Dermis blood vessel endothelial cell (primary cell): ENCODE measurements at places on chromosomes 6 and 20.

DNA sequence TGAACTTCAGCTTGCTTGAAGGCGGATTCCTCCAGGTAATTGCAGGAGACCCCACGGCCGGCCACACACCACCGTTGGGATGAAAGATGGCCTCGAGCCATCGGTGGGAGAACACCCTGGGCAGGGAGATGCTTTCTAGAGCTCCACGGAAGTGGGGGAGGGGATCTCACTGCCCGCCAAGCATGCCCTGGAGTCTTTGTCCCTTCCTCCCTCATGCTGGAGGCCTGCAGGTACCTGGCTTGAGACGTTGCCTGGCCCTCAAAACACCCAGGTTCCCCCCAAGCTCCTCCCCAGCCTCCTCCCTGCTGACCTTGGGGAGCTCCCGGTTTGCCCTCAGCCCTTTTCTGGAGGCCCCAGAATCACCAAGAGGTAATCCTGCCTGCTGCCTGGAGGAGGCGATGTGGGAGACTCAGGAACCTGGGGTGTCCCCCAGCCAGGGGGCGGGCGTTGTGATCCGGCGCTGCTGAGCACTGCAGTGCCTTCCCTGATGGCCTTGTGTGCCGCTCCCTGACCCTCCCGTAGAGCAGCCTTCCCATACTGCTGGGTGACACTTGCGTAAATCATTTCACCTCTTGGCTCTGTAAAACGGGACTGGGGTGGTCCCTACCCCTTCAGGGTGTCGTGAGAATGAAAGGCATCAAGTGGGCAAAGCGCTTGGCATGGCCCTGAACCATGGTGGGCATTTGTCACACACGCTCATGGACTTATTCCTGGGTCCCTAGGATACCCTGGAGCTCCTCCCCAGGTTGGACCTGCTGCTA, 91.4 kb downstream of the CEBPB start:
- no peak for DNase-seq

DNA sequence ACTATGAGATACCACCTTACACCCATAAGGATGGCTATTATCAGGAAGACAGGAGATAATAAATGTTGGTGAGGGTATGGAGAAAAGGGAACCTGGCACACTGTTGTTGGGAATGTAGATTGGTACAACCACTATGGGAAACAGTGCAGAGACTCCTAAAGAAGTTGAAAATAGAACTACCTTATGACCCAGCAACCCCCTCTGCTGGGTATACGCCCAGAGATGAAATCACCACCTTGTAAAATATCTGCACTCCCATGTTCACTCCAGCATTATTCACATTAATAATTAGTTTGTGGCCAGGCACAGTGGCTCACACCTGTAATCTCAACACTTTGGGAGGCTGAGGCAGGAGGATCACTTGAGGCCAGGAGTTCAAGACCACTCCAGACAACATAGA, 26.8 kb downstream of the ZBTB9 start:
- DNase-seq, result no peak

- peak; percentile 58 for DNase-seq
Measured at GRCh38 chr20:47949230-47949629, 163.9 kb upstream of the SULF2 start.

GRCh38 chr20:61328911-61329558, 77.0 kb downstream of the CDH4 start:
- no peak for DNase-seq

GRCh38 chr20:62483613-62484458, 8.0 kb upstream of the GATA5 start:
- DNase-seq, result no peak

DNA sequence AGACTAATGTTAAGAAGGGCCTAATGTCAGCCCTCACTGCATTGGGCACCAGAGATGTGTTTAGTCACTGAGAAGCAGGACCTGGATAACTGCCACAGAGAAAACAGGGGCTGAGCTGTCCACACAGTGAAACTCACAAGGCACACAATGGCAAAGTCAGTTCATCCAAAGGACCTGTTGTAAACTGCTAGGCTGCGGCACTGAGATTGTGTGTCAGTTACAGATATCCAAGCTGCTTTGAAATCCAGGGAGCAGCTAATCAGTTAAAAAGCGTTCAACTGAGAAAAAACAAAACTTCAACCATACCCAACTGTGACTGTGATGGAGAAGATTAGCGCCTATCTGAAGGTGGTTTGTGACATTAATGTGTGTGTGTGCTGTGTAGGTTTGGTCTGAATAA, 27.8 kb upstream of the TMEM14A start:
- no peak for DNase-seq

DNA sequence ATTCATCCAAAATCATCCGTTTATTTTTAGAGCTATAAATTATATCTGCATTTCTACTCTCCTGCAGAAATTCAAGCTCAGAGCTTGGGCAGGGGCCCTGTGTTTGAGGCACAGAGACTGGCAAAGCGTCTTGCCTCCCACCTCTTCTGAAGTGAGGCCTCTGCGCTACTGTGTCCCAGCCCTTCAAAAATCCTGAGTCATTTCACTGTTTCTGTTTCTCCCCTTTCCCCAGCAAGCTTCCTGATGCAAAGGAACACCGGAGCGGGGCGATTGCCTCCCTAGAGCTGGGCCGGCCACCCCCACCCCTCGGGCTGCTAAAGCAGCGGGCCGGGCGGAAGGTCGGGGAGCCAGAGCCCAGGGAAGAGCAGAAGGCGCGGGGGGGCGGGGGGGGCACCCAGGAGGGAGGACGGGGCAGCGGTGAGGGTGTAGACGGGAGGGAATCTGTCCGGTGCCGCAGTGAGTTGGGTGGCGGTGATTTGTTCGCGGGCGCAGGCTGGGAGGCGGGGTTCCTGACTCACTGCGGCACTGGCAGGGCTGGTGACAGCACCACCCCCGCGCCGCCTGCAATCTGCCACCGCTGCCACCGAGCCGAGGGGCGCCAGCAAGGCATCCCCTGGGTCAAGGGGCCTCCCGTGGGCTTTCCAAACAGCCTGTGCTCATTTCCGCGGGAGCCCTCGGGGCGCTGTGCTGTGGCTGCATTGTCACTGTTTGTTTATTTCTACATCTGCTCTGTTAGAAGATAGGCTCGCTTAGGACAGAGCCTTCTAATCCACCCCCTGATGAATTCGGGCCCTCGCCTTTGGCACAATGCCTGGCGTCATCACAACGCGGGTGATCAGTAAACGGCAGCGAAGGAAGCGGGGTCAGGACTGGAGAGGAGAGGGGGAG, 46.5 kb upstream of the SNAP25 start:
- DNase-seq, result peak; percentile 48

DNA sequence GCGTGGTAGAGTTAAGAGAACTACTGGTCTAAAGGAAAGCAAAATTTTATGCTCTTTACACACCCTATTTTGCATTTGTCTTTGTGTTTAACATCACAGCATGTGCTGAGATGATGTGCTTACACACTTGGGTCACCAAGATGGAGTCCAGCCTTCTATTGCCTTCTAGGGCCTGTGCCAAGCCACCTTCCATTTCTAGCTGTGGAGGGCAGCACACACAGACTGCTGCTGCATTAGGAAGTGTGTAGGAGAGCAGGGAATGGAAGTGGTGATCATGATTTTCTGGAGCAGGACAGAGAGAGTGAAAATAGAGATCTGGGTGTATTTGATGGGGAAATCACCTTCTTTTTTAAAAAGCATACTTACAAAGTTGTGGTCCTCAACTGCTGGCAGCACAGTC, 191.6 kb downstream of the SOX4 start:
- no peak for DNase-seq

- DNase-seq, result no peak
Measured at GRCh38 chr20:16647875-16648597, 74.8 kb upstream of the KIF16B start.

DNA sequence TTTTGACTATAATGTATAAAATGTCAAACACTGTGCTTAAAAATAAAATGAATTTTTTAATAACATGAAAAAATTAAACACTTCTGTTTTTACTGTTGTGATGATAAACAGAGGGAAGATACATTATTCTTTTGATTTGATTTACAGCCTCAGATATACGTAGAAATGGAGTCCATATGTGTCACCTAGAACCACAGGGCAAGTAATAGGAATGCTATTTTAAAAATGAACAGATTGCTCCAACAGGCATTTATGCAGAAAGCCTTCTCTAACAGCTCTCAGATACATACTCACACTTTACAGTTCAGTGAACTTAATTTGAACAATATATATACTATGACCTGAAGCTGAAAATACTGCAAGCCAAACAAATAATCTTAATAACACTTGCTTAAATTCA, 1551.0 kb downstream of the GRIK2 start:
- no peak for DNase-seq

DNA sequence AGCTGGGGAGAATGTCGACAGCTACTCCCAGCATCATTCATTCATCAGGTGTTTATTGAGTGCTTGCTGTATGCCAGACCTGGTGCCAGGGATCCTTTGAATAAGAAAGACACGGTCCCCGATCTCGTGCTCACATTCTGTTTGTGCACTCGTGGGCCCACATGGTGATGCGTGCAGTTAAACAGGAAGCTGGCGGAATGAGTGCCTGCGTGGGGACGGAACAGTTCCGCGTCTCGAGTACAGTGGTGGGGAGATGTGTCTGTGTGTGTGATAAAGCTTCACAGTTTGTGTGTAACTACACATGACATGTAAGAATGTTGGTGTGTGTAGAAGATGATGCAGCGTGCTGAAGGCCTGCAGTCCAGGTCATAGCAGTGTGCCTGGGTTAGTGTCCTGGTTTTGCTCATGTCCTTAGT, 6.5 kb downstream of the RBM38 start:
- no peak for DNase-seq

DNA sequence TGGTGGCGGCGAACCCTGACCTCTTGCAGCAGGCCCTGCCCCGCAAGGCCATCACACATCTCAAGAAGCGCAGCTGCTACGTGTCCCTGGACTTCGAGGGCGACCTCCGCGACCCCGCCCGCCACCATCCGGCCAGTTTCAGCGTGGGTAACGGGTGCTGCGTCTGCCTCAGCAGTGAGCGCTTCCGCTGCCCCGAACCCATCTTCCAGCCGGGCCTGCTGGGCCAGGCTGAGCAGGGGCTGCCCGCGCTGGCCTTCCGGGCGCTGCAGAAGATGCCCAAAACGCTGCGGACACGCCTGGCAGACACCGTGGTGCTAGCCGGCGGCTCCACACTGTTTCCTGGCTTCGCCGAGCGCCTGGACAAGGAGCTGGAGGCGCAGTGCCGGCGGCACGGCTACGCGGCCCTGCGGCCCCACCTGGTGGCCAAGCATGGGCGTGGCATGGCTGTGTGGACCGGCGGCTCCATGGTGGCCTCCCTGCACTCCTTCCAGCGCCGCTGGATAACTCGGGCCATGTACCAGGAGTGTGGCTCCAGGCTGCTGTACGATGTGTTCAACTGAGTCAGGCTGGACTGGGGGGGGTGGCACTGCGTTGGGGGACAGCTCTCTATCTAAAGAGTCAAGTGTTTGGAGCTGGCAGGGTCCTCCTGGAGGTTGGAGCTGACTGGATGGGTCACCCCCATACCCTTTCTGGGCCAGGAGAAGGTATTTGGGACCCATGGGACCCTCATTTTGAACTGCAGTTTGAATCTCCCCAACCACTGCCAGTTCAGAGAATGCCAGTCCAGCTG, 1.1 kb downstream of the ACTL10 start:
- peak; percentile 88 for DNase-seq

GRCh38 chr20:45183084-45183483, 8.4 kb downstream of the PI3 start:
- no peak for DNase-seq

- no peak for DNase-seq
Measured at GRCh38 chr20:11429889-11430519, 487.7 kb upstream of the BTBD3 start.

DNA sequence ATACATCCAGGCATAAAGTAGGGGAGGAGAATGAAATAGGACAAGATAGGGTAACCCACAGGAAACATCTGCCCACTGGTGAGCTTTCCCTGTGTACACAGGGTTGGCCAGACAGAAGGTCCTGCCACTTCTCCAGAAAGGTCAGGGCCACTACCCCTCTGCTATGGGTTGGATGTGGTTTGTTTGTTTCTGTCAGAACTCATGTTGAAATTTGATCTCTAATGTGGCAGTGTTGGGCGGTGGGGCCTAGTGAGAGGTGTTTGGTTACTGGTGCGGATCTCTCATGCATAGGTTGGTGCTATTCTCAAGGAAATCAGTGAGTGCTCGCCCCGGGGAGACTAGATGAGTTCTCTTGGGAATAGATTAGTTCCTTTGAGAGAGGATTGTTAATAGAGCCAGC, 15.6 kb upstream of the MAS1 start:
- no peak for DNase-seq

- peak; percentile 75 for DNase-seq
Measured at GRCh38 chr20:34709831-34710567, 5.9 kb downstream of the TP53INP2 start.

GRCh38 chr6:129766959-129767728, 57.2 kb upstream of the ARHGAP18 start:
- peak; percentile 46 for DNase-seq

- DNase-seq, result no peak
Measured at GRCh38 chr20:10610251-10610650, 63.5 kb downstream of the JAG1 start.

DNA sequence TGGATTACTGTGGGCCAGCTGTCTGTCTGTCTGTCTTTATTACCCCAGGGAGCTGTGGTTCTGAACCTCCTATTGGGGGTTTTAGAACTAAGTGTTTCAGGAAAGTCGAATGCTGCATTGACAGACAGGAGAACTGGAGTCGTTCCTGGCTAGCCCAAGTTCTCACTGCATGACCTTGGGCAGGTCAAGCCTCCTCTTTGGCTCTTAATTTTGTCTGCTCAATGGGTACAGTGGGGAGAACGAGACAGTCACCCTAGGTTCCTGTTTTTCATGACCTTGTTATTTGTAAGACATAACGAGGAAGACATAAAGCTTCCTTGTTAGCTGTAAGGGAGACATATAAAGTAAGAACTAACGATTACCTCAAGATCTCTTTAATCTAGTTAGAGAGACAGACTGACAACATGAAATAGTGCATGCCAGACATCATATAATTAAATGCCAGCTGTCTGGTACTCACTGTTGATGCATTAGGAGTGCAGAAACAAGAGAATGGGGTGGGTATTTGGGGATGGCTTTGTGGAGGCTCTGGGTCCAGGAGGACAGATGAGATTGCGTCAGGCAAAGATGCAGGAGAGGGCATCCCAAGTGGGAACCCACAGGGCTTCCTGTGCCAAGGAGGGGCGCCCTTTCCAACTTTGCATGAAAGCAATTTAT, 3.7 kb upstream of the CCDC167 start:
- no peak for DNase-seq

GRCh38 chr6:80489911-80490635, 383.6 kb downstream of the BCKDHB start:
- no peak for DNase-seq
